Activated CD4-positive, alpha-beta T cell treated with anti-CD3 and anti-CD28 coated beads, Interleukin-2, amount 50 U/mL, for 16 hours (primary cell): ENCODE measurements at places on chromosomes 7 and 10.

DNA sequence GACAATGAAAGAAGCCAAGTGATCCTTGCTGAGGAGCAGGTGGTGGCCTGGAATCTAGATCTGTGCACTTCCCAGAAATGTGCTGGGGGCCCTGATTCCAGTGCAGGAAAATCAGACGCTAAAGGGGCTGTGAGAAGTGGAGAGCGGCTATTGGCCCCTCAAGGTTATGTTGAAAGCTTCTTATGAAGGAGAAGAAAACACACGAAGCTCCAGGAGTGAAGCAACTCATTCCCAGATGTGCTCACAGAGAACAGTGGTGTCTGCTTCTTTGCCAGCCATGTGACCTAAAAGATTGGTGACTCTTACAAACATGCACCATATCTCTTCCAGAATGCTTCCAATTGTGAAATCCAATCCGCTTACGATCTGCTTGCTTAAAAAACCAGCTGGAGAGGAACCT, 679.3 kb upstream of the IGFBP3 start:
- DNase-seq = no peak

DNA sequence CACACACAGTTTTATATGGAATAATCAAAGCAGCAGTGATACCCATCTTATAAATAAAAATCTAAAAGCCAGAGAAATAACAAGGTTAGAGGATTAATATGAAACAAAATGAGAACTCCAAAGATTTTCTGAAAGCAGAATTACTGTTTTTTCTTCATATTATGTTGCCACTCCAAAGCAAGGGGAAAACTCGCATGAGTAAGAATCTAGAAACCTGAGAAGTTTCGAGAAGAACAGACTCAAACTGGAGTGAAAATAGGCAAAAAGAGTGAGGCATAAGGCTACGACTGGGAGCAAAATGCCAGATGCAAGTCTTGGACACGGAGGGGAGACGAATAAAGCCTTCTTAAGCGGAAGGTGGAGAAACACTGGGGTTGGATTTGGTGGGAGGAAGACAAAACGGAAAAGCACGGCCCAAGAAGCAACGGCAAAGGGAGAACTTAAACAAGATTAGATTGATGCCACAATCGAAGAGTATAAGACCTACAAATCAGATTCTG, 923 bp downstream of the TNPO3 start:
- DNase-seq = no peak

- no peak for DNase-seq
Observed at GRCh38 chr7:105454921-105455320, 66.2 kb upstream of the SRPK2 start.

GRCh38 chr7:39535720-39536119, 30.5 kb upstream of the YAE1 start:
- no peak for DNase-seq

DNA sequence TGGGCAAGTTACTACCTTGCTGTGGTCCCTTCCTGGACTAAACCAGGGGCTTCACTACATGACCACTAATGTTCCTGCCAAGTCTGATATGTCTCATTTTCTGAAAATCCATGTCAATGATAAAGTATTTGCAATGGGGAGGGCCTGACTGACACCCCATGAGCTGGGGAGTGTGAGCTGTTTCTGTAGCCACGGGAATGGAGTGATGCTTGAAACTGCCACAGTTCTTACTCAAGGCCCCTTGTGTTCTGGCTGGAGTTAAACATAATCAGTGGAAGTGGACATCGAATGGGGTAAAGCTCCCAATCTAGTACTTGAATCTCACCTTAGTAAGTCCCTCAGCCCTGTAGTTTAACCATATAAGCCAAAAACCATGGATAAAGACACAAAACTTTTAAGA, 61.9 kb upstream of the PDLIM1 start:
- no peak for DNase-seq
